ENCODE measurements at places on chromosomes 7 and 10.

DNA sequence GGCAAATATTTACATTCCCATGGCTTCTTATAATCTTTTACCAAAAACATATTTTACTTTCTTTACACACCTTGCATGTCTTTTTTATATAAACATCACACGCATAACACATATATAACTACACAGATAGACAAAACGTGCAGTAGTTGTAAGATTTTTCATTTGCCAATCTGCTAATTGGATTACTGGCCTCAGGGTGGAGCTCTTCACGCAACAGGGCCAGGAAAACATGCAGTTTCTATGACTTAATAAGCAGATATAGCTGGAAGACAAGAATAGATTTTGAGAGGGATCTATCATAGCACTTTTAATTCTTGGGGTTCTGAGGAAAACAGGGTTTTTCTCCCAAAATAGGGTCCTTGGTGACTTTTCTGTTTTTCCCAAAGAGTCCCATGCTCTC lies 12.7 kb downstream of the ACADSB start:
- no peak for DNase-seq

DNA sequence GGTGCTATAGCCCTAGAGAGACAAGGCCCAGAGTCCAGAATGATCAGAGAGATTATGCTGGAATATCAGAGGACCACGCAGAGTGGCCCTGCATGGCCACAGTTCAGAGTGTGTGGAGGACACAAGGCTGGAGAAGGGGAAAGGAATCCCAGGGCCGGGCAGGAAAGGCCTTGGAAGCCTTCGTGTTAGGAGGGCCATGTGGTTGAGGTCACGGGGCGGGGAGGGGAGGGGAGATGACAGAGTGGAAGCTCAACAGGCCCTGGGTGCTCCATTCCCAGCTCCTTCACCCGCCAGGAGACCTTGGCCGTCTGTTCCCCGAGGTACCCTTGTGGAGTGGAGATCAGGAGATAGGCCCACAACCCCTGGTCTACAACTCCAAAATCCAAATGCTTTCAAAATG lies 13.2 kb upstream of the EN2 start:
- no peak for DNase-seq

DNA sequence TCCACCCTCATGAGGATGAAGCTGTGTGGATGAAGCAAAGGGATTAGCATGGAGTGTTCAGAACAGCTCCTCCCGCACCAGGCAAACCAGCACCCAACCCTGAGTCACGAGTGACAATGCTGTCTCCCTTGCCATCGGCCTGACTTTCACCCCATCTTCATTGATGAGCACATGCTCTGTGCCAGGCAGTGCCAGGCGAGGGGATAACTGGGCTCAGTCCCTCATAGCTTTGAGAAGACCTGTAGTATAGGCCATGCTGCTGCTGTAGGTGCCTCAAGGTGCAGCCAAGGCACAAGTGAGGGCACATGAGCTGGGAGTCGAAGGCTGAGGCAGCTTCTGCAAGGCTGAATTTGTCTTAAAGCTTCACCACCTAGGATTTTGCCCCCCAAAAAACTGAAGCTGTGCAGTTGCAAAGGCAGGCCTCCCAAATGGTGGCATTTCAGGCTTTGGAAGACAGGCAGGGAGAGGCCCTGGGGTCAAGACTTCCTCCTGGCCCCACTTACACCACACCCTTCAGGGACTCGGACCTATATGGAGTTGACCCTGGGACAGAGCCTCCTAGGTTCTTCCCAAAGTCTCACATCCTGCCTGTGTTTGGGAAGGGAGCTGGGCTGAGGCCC lies 54.2 kb upstream of the GDF10 start:
- DNase-seq: no peak

GRCh38 chr7:91800389-91800788 lies 80.1 kb downstream of the MTERF1 start:
- no peak for DNase-seq

DNA sequence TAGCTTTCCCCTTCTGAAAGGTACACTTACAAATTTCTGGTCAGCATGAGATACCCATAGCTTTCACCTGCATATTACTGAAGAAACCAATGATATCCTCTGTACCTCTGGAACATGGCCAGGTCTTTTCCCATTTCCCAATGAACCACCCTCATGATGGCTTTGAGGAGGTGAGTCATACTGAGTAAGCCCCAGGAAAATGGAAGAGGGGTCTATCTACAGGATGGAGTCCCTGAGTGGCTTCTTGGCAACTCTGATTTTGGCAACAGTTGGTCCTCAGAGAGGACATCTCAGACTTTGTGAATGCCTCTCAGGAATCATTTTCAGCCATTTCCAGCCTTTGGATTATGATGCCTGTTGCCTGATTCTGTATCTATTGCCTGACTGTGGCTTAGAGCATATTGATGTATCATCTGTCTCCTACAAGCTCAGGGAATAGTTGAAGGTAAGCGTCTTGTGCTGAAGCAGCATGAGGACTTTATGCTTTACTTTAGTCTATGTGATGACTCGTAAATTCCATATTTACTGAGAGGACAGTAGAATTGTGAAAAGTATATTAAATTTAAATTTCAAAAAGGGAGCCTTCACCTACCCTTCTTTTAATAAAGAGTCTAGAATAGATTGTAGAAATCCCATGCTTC lies 84.7 kb upstream of the DKK1 start:
- no peak for DNase-seq

- no peak for DNase-seq
Measured at GRCh38 chr10:133394801-133395221, 854 bp downstream of the MTG1 start.

DNA sequence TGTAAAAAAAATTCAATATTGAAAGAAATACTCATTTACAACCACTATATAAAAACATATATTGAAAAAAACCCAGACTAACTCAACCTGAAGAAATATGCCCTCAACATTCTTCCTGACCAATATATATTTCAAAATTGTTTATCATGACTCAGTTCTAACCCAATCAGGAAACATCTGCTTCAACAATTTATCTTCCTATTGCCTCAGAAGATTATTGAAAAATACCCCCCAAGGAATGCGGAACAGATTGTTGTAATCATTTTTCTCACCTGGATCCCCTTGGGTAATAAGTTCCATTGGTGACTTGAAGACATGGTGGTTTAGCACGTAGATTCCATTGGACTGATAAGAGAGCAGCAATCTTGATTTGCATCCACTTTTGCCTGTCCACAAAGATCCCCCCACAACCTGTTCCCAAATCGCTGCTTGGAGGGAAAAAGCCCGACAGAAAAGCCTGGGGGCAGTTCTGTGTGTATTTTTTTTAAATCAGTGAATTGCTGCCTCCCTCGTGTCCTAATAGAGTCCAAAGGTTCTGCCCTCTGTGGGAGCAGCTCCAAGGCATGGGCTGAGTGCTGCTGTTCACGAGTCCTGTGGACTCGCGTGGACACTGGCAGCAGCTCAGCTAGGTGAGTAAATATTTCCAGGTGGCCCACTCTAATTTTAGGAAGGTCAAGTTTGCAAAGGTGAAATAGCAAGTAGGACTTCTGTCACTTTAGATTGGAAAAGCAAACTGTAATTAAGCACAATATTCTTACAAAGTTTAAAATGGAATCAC lies 5.9 kb upstream of the INHBA start:
- DNase-seq: no peak

- no peak for DNase-seq
Measured at GRCh38 chr7:70132852-70133690, 534.8 kb downstream of the AUTS2 start.

DNA sequence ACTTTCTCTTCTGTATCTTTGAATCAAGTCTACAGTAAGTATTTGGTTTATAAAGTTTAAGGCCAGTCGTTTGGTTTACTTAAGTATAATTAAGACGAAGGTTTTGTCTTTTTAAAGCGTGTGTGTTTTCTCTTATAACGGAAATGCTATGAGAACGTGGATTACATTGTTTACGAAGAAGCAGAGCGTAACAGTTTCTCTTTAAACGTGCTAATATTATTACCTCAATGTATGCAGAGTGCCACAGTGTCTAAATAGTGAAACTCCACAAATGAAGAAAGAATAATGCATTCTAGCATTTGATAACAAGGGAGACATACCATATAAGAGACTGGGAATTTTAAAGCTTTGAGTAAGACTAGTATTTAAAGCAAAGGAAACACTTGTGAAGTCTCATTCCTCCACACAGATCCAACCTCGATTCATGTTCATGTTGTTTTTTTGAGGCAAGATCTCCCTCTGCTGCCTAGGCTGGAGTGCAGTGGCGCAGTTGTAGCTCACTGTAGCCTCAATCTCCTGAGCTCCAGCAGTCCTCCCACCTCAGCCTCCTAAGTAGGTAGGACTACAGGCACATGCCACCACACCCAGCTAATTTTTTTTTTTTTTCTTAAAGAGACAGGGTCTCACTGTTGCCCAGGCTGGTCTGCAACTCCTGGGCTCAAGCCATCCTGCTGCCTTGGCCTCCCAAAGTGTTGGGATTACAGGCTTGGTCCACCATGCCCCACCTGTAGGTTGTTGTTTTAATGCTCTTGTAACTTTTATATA lies 75.1 kb downstream of the ANKRD61 start:
- no peak for DNase-seq

DNA sequence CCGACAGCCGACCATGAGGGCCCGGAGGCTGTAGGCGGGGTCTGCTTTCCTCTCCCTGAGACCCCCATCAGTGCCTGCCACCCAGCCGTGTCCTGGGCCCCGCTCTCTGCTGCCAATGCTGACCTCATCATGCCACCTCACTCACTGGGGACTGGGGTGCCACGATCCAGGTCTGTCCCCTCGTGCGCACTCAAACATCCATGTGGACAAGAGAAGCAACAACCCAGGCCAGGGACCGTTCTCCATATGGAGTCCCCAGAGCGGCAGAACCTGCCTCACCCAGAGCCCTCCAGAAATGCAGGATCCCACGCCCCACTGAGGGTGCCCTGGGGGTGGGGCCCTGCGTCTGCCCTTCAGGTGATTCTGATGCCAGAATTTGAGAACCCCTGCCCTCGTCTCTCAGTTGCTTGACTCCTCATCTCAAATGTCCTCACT lies 210.0 kb upstream of the PPP2R2D start:
- DNase-seq: no peak

GRCh38 chr7:108069646-108070045 lies 60.5 kb downstream of the LAMB4 start:
- DNase-seq: no peak

- DNase-seq: no peak
Measured at GRCh38 chr7:74452748-74453321, 871 bp upstream of the GTF2IRD1 start.

DNA sequence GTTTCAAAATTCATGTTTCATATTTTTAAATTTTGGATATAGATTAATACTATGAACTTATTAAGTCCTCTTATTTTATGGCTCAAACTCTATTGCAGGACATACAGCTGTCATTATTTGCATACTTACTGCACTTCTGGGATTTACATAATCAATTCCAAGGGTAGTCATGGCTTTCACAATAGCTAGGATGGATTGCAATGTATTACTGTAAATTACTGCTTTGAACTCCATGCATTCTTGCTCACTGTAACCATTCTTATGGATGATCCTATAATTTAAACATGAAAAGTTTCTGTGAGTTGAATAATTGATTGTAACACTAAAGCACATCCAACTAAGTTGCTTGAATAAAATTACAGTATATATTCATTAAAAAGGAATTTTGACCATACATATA lies 23.5 kb downstream of the GNAT3 start:
- no peak for DNase-seq

DNA sequence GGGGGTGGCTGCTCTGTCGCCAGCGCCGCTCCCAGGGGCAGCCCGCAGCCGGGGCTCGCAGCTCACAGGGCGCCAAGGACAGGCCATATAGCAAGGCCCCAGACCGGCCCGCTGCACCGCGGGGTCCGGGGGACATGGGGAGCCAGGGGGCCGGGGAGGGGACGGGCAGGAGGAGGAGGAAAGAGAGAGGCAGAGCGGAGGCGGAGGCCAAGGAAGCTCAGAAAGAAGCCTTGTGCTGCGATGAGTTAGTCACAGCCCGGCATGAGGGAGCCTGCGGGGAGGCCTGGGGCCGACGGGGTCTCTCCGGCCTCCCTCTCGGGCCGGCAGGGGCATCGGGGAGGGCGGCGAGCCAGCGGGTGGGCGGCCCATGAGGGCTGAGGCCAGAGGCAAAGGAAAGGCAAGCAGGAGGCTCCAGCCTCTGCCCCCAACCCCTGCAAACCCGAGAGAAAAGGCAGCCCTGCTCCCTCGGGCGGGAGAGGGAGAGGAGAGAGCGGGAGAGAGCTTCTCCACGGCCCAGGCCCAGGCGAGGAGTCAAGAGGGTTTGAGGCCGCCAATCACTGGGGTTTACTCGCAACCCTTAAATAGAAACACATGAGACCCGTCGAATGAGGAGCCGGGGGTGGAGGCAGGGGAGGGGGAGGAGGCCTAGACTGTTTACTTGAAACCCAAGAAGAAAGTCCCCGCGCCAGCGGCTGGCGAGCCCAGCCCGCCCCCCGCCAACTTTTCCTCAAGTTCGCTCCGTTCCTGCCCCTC lies 167.9 kb downstream of the NEURL1 start:
- DNase-seq: no peak

GRCh38 chr7:37494926-37495325 lies 46.3 kb upstream of the ELMO1 start:
- DNase-seq: no peak

Measured in stimulated activated CD8-positive, alpha-beta memory T cell treated with anti-CD3 and anti-CD28 coated beads, Interleukin-2, amount 100 ng/mL, for 48 hours (primary cell).